ENCODE measurements at places on chromosomes 13 and 19.

DNA sequence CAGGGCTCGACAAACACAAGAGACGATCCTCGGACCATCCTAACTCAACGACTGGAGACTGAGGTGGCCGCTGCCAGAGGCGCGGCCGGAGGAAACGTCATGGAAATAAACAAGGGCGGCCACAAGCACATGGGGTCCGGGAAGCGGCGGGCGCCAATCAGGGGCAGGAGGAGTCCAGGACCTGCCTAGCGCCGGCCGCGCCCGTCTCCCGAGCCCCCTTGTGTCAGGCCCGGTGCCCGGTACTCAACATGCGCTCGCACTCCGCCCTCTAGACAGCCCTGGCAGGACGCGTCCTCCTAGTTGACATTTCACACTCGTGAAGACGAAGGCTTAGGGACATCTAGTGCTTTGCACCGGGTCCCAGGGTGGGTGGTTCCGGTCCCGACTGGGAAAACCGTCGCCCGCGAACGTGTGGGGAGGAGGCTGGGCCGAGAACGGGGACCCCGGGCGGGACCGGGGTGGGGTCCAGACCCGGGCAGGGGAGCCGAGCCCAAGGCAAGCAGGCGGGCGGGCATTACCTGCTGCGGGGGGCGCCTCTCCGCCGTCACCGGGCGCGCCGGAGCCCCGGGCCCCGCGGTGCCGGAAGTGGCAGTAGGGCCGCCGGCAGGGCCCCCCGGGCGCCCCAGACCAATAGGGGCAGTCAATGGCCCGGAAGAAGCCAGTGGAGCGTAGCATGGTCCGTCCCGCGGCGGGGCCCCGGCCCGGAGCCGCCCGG lies 442 bp downstream of the REXO1 start:
- no peak for DNase-seq

DNA sequence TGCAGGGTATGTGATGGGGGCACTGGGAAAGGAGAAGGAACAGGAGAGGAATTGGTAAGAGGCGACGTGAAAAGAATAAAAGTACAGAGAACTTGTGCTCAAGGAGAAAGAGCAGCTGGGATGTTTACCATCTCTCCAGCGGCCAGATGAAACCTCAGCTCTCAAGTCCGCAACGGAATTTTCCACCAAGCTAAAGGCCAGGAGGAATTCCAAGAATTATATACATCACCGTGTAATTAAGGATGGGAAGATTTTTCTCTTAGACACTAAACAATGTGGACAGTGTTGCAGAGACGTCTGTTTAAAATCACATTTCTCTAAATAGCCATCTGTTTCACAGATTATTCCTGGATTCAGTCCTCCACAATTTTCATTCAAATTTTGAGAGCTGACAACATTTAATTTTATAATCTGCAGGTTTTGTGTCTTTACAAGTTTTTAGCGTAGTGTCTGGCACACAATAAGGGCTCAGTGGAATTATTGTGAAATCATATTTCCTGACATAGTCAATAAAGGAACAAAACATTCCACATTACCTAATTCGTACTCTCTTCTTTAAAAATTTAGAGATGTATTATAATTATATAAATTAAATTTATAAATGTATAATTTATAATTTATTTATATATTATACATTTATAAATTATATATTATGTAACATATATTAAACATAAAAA lies 23.0 kb upstream of the USP29 start:
- no peak for DNase-seq

DNA sequence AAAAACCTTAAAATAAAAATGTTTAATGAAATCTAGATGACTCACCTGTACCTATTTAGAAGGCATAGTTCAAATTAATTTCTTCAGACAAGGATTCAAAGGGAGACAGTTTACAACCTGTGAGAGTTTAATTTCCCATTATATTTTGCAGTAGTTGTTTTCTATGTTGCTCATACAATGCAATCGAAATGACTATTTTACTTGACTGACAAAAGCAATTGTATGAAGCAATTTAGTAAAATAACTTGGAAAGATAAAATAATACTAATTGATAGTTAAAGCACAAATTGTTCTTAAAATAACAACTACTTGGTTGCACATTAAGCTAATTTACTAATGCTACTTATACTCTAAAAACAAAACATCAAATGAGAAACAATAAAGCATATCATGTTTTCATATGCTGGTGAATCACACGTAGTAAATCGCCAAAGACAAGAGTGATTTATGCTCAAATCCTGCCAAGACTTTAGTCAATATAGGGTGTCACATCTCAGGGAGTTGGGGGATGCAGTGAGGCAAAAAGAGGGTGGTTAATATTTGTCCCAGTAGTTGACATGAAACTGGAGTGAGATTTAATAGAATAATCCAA lies 6.4 kb downstream of the DACH1 start:
- DNase-seq = no peak

DNA sequence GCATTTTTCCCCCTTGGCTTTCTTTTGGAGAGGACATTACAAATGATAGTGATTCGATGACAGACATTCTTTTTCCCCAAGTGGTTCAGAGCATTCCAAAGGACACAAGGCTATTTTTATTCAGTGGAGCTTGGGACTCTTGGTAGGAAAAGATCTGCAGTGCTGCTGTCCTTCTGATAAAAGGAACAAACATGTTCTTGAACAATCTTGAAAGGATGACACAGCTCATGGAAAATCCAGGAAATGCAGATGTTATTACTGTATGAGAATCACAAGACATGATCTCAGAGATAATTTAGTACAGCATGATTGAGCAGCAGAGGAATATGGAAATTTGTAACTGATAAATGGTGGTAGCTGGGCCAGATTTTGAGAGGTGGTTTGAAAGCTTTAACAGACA lies 96.2 kb upstream of the RFC3 start:
- no peak for DNase-seq

- no peak for DNase-seq
These were observed 27.7 kb upstream of the ARGLU1 start for GRCh38 chr13:106595625-106596024.

DNA sequence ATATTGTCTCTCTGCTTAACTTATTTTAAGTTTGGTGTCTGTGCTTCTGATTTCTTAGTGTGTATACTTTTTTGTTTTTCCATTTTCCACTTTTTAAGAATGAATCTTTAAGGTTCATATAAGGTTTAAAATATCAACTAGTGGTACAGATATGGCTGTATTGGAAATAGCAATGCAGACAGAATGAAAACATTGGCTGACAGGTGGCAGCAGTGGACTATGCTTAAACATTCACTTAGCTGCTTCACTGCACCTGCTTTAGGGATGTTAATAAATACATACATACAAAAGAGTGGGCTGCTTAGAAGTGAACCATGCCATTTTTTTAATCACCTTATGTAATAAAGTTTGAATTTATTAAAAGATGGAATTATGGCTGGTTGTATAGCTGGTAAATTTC lies 27.3 kb downstream of the TM9SF2 start:
- peak; percentile 38 for DNase-seq

DNA sequence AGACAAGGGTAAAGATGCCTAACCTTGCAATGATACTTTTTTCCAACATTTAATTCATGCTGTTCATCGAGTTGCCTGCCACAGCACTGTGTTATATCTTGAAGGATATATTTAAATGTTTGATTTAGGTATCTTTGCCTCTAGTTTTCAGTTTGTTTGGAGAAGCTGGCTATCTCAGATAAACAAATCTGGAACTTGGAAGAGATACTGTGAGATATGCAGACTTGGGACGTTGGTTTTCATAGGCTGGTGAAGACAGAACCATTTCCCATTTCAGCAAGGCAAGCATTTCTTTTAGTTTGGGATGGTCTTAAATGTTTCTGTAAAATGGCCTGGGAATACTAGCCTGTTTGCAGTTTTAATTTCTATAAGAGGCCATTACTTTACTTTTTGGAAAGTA lies 3.3 kb downstream of the RNASEH2B start:
- DNase-seq = no peak

GRCh38 chr13:64591971-64592370 lies 2638.2 kb downstream of the PCDH9 start:
- DNase-seq = no peak

- DNase-seq = no peak
These were observed 14.3 kb downstream of the FUT6 start for GRCh38 chr19:5825178-5825577.

GRCh38 chr19:6779206-6779605 lies 6.7 kb downstream of the VAV1 start:
- DNase-seq = no peak

- no peak for DNase-seq
These were observed 20.7 kb downstream of the LIG1 start for GRCh38 chr19:48149430-48149829.

- DNase-seq = no peak
These were observed 320.6 kb downstream of the FOXO1 start for GRCh38 chr13:40345654-40346372.

- no peak for DNase-seq
These were observed 2.2 kb upstream of the PRKD2 start for GRCh38 chr19:46718934-46719622.

- DNase-seq = no peak
These were observed 8.1 kb downstream of the RPS9 start for GRCh38 chr19:54208784-54209057.

DNA sequence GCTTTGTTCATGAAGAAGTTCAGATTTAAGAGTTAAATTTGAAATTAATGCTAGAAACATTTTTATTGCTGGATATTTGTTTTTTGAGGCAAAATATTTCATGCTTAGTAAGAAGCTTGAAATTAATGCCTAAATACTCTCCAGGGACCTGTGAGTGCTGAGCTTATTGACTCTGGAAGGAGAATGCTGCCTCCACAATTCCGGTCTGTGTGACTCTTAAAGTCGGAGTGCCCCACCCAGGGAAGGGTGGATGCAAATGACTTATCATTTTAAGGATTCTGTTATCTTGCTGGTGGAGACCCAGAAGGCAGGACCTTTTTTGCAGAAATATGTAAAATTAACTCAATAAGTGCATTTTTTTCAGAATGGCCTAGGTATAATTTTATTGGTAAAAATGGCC lies 143.8 kb upstream of the RXFP2 start:
- no peak for DNase-seq

GRCh38 chr19:46945694-46946489 lies 73.7 kb upstream of the NPAS1 start:
- no peak for DNase-seq

DNA sequence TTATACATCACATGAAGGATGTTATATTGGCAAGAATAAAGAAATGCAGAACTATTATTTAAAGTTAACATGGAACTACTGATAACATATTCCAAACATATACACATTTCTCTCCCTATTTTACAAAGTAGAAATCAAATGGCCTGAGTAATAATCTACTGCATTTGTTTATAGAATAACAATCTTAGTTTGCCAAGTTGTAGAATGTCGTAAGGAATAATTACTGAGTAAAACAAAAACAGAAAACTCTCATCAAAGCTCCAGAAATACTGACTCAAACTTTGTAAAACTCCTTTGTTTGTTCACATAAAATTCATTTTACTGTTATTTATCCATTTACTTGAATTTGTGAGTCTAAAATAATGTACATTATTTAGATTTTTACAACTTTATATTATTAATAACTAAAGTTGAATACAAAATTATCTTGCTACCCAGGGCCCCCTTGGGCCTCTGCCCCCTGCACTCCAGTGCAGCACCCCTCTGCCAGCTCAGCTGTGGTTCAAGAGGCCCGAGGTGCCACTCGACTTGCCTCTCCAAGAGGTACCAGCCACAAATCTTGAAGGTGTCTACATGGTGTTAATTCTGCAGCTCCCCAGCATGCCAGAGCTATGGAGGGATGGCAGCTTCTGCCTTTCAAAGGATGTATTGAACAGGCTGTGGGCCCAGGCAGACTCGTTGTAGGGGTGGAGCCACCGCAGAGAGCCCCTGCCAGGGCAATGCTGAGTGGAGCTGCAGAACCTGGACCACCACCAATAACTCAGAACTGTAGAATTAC lies 2819.7 kb downstream of the PCDH9 start:
- no peak for DNase-seq

DNA sequence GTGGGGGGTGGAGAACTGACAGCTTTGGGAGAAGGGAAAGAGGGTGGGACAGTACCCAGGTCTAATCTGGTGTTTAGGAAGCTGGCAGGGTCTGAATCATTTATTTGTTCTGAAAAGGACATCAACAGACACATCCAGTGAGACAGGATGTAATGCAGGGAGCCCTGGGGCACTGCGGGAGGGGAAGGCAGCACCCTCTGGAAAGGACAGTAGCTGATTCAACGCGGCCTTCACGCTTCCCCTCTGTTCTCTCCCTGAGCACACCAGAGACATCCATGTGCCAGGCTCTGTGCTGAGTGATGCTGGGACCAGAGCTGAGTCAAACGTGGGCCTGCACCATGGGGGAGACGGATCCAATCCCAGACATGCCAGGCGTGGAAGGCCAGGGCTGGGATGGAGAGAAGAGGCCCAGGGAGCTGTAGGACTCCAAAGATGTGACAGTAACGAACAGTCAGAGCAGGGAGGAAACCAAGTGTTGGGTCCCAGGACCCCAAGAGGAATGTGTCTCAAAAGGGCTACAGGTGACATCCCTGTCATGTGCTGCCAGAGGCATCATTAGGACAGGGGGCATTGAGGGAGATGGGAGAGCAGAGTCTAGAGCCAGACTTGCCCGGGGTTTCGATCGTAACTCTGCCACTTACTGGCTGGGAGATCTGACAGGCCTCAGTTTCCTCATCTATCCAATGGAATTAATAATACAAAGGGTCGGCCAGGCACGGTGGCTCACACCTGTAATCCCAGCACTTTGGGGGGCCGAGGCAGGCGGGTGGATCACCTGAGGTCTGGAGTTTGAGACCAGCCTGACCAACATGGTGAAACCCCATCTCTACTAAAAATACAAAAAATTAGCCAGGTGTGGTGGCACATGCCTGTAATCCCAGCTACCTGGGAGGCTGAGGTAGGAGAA lies 1.7 kb downstream of the ETFB start:
- no peak for DNase-seq

DNA sequence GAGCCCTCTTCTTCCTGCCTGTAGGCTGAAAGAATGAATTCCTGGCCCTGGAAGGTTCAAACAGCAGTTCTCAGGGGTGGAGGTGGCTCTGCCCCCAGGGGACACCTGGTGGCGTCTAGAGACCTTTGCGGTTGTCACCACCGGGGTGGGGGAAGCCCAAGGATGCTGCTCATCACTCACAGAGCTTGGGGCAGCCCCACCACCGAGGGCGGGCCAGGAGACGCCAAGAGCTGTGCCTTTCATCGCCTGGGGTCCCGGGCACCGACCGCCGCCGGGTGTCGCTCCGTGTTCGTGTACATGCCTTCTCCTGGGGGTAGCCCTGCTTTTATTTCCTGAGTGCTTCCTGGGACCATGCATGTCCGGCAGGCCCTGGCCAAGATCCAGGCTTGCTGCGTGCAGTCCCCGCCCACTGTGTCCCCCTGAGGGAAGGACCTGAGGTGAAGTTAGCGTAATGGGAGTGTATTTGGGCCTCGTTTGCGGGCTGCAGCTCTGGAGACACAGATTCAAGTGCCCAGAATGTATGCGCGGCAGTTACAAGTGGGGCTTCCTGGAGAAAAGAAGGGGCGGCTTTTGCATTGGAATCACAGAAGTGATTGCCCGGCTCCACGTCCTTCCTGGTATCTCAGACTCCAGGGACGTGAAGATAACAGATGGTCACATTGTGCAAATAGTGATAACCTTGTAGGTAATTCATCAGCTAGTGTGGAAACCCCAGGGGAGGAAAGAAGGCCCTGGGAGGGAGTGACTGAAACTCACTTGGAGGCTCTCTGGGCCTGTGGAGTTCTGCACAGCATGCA lies 7.8 kb downstream of the DOT1L start:
- peak; percentile 54 for DNase-seq
